ENCODE measurements at places on chromosomes 11 and 22.

DNA sequence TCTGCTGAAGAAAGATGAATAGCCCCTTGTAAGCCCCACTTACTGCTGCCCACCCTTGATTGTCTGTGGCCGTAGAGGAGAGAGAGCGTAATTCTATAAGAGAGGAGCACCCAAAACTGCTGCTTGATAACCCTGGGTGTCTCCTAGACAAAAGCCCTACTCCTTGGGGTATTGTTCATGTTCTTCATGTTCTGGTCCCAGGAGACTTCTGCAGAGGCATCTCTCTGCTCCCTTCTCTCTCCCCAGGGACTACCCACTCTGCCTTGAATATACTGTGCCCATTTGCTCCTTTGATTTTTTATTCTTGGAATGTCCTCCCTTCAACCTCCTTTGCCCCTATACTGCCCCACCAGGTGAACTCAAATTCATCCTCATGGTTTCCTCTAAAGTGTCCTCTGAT is 417.8 kb upstream of the CADM1 start:
- no peak for DNase-seq

GRCh38 chr22:48872271-48873190 is 955.1 kb downstream of the BRD1 start:
- no peak for DNase-seq

GRCh38 chr11:102314784-102315183 is 2.5 kb upstream of the BIRC3 start:
- DNase-seq = no peak

- no peak for DNase-seq
These were observed 3.5 kb upstream of the ENDOD1 start for GRCh38 chr11:95086151-95086550.

DNA sequence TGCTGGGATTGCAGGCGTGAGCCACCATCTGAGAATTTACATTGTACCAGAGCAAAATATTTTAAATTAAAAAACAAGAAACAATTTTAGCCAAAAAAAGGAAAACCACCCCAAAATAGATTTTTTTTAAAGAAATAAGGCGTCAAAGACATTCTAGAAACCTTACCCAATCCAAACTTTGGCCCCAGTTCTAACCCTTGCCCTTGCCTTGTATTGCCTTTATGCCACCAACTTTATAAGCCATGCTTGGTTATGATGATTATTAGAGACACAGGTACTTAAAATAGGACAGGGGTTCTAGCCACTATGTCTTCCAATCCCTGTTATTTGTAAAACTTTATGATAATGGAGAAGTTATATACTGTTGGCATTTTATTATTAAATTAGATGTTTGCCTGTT is 11.8 kb downstream of the C11orf54 start:
- no peak for DNase-seq

GRCh38 chr11:120239713-120240640 is at the start of gene POU2F3:
Gene POU2F3, plus strand, starts transcription at chr11:120240140. Its CDS starts 204 bp downstream, at chr11:120240344.
- DNase-seq = no peak

GRCh38 chr11:128920666-128921065 is 22.0 kb downstream of the TP53AIP1 start:
- no peak for DNase-seq

DNA sequence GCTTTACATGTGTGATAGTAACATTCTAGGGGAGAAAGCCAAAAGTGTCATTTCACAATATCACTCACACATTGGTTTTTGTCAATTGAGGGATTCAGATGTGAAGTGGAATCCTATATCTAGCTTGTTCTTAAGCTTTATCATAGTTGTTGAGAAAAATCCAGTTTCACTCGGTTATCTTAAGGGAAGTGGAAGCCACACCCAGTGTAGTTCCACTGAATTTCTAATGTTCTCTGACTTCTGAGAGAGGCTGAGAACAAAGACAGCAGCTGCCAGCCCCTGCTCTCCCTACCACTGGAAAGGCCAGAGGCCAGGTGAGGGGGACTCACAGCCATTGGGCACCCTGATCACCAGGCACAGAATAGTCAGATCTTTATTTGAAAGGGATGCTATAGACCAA is 53.7 kb downstream of the THAP12 start:
- DNase-seq = no peak

DNA sequence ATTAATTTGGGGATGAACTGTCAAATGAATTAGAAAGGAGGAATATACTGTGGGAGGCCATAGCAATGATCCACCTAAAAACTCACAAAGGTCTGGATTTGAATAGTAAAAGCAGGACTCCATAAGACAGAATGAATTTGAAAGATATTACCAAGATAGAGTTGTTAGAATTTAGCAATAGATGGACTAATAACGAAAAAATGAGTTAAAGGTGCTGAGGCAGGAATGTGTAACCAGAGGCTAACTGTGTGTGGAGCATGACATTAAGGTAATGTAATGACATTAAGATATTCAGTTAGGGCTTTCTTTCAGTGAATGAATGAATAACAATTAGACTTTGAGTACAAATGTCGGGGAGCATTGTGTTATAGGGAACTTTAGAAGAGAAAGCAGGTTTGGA is 51.3 kb downstream of the AASDHPPT start:
- no peak for DNase-seq

DNA sequence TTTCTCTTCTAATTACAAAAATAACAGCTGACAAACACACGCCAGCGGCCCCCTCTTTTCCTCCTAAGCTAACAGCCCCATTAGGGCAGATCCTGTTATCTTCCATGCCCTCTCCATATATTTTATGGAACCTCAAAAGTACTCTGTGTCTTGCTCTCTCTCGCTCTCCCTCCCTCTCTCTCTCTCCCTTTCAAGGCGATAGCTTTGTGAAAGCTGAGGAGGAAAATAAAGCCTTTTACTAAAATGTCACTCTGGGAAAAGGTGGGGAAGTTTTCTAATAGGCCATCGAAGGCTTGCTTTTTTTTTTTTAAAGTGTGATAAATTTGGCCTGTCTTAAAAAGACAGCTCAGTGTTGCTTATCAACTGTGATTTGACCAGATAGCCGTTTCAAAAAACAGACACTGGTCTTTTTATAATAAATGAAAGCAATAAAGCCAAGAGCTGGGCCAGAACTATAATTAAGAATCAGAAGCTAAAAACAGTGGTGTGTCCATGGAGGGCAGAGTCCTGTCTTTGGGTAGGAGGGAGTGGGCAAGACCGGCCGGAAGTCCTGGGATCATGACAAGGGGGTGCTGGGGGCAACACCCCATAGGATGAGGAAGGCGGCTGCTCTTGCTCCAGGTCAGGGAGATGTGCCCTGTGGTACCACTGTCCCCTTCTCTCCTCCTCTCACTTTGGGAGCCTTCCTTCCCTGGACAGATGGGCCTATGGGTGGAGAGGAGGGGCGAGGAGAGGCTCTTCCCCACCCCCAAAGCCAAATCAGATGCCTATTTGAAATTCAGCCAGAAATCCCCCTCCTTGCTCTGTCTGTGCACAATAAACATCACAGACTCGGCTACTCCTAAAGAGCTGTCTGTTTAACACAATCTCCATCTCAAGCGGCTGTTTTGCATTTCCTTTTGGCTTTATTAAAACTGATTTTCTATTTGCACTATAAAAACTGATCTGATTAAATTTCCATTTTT is 267.2 kb downstream of the BUD13 start:
- DNase-seq = no peak

DNA sequence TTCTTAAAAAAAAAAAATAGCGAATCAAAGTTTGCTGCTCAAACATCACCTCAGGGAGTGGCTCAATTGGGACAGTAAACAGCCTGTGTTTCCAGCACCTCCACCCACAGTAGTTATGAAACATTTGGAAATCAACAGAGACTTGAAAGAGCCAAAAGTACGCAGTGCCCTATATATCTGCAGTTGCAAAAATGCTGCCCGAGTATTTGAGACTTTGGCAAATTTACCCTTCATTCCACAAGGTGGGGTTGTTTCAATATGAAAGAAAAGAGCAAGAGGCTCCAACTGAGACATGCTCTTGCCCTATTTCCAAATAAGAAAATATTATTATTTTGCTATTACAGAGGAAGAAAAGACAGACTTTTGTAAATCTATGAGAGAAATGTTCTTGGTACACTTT is 851.1 kb upstream of the RAG2 start:
- DNase-seq = peak; percentile 58

All from tongue (tissue), 3 donors.